AG04449 (cell line): ENCODE measurements at places on chromosomes 12 and 14.

- DNase-seq: peak; percentile 73
Measured at GRCh38 chr12:102567031-102567985, 86.9 kb upstream of the IGF1 start.

DNA sequence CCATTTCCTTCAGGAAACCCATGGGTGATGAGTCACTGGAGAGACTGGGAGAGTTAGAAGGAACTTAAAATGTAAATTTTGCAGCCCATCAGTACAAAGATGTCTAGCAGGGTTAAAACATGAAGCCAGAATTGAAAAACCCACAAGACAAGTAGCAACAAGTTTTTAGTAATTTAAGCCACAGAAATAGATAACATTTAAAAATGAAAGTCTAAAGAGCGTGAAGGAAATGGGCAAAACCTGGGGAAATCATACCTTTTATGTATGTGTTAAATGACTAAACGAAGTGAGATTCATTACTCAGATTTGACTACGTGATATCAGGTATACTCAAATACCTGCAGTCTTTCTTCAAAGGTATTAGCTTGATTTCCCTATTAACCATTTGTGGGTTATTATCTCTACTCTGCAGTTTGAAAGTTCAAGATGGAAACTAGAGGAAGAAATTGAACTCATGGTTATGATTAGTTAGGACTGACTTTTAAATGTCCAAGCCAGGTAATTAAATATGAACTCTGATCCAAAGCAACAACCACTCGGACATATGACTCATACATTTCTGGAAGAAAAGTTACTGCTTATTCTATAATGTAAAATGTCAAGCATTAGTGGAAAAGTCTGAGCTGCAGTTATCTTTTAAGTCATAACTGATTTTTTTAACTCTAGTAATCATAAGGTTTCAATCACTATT is 84.1 kb downstream of the ITPR2 start:
- DNase-seq: no peak

- no peak for DNase-seq
Measured at GRCh38 chr14:73741386-73741875, 27.2 kb upstream of the PNMA1 start.

GRCh38 chr12:50302686-50303085 is 19.4 kb upstream of the LIMA1 start:
- DNase-seq: no peak

GRCh38 chr14:24837280-24838046 is 203.5 kb upstream of the GZMB start:
- DNase-seq: no peak

DNA sequence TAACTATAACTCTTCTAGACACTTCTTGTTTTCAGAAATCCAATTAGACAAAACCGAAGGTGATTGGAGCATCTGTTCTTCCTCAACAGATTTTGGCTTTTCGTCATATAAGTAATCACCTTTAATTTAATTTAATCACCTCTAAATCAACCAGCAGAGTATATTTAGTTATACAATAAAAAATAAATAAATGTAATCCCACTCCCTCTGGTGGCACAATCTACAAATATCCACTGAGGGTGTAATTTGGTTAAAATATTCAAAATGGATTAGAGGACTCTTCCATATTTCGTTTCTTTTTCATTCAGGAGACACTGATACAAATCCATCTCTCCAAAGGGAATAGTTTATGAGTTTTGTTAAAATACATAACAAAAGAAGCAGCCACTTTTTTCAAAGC is 18.3 kb upstream of the SLC35F4 start:
- no peak for DNase-seq

GRCh38 chr12:3336606-3337311 is 154.2 kb upstream of the PRMT8 start:
- DNase-seq: no peak

DNA sequence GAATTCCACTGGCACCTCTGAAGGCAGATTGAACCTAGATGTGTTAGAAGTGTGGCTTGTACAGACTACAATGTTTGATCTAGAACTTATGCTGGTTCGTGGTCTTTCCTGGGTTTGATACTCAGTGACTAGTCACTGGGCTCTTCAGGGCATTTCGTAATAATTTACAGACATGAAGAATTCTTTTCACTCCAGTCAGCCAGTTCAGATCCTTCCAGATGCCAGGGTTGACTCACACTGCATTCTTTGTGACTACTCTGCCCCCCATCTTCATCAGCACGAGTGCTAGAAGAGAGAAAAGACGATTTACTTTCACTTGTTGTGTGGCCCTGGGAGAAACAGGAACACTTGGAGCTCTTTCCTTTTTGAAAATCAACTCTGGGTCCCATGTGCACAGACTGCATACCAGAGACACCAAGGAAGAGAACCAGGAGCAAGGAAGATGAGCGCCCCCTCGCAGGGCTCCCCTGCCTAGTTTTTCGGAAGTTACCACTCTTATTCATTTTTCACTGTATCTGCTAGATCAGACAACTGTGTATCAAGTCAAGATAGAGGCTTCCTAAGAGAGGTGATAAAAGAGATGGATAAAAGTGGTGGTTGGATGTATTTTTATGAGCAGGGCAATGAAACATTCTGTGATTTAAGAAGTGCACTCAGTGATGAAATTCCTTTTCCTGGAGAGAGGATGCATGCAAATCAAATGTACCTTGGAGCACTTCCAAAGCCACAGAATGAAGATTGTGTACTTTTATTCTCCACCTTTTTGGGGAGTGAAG is 33.5 kb upstream of the EVL start:
- peak; percentile 96 for DNase-seq

GRCh38 chr12:27246774-27247173 is 2.7 kb downstream of the STK38L start:
- DNase-seq: no peak

DNA sequence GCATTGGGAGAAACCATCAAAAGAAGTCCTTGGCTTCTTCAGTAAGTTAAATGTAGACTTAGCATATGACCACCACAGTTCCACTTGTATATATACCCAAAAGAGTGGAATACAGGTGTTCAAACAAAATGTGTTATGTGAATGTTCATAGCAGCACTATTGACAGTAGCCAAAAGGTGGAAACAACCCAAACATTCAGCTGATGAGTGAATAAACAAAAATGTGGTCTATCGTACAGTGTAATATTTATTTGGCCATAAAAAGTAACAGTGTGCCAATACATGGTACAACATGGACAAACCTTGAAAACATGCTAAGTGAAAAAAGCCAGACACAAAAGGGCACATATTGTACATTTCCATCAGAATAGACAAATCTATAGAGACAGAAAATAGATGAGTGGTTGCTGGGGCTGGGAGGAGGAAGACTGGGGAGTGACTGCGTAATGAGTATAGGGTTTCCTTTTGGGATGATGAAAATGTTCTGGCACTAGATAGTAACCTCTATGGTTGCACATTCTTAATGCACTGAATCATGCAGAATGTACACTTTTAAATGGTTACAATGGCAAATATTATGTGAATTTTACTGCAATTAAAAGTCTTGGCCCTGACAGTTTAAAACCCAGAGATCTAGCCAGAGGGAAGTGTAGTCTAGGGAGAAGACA is 5.5 kb downstream of the ERP29 start:
- peak; percentile 57 for DNase-seq

- DNase-seq: no peak
Measured at GRCh38 chr14:104513641-104514046, 65.9 kb upstream of the C14orf180 start.

DNA sequence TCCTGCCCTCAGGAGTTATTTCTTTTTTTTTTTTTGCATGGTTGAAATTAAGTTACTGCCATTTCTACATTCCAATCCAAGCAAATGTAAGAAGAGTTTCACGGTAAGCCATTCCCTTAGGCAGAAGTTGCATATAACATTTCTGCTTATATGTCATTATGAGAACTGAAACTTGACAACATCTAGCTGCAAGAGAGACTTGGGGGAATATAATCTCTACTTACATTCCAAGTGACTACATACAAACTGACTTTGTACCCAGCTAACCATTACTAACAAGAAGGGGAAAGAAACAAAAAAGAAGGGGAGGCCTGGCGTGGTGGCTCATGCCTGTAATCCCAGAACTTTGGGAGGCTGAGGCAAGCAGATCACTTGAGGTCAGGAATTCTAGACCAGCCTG is 7.3 kb upstream of the RESF1 start:
- DNase-seq: no peak

- no peak for DNase-seq
Measured at GRCh38 chr12:59895166-59895775, 299.4 kb downstream of the SLC16A7 start.

DNA sequence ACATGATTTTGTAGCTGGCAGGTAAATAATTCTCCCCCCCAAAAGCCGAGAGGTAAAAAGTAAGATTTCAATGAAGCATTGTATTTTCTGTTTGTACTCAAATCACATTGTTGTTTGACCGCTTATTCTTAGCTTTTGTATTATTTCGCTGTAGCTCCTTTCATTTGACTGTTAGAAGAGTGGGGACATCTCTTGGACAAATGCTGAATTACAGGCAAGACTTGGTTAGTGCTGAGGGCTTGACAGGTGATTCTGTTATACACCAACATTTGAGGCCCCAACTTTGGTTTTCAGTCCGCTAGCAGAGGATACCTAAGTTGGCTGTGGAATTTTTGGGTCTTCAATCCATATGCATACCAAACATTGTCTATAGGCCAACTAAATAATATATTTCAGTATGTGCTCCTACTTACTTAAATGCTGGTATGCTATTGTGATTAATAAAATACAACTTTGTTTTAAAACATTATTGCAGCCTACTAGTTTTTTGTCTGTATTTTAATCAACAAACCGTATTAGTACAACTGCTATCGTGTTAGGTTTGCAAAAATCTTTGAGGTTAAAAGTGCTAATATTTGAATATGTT is 102.2 kb downstream of the ERC1 start:
- no peak for DNase-seq

DNA sequence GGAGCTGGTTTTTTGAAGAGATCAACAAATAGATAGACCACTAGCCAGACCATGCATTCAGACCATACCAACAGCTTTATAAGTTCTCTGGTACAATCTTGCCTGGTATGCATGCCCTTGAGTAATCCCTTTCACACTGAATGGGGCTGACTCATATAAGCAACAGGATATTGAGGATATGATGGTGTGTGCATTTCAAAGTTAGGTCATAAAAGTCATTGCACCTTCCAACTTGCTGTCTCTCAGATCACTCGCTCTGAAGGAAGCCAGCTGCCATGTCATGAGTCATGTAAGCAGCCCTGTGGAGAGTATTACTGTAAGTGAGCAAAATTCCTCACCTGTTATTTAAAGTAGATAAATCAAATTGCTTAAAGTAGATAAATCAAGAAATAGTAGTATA is 45.0 kb upstream of the OR6J1 start:
- DNase-seq: peak; percentile 92

DNA sequence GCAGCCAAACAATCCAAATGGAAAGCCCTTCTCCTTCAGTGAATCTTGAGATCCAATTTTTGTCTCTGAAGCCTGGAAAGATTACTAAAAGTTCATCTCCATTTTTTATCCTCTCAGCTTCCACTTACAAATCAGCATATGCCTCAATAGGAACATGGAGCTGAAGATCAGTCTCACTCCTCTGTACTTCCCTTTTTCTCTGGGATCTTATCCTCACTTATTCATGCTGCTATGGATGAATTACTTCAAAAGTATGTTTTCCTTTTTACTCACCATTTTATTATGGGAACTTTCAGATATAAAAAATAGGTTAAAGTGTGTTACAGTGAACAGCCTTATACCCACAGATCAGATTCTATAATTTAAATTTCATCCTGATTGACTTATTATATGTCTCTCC is 14.4 kb upstream of the NTF3 start:
- peak; percentile 37 for DNase-seq

- no peak for DNase-seq
Measured at GRCh38 chr14:100487304-100487703, 99.9 kb downstream of the BEGAIN start.

GRCh38 chr12:11863988-11864387 is 206.8 kb upstream of the BCL2L14 start:
- DNase-seq: no peak

DNA sequence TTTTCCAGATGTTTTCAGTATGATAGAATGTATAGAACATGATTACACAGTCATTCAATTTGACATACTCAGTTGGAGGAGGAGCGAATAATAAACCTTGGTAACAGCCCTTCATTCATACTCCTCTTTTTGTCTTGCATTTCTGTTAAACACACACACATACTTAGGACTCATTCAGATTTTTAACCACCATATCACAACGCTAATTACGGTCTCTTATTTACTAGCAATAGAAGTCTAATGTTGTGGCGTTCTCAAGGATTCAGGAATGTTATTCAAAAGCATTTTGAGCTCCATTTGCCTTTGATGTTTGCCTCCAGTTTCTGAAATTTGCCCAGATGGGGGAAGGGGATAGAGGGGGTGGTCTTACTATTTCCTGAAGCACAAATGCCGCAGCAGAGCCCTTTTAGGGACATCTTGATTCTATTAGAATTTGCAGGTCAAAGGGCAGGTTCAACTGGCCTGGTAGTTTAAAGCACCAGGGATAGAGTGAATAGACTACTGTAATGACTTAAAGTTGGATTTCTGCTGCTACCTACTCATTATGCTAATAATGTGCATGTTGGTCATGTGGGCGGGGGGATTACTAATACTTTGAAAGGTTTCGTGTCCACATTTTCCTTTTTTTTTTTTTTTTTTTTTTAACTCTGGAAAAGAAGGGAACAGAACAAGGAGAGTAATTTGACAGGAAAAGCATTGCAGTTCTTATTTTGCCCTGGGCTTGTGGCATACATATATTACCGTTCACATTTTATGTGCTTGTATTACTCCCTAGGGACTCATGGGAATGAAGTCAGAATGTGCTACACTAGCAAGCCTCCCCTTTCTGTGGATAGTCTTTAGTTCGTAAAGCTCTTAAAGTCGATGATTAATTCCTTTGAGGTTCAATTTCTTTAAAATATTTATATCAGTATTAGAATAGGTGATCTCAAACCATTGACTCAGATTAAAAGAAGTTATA is 226.8 kb downstream of the FBXL14 start:
- no peak for DNase-seq

DNA sequence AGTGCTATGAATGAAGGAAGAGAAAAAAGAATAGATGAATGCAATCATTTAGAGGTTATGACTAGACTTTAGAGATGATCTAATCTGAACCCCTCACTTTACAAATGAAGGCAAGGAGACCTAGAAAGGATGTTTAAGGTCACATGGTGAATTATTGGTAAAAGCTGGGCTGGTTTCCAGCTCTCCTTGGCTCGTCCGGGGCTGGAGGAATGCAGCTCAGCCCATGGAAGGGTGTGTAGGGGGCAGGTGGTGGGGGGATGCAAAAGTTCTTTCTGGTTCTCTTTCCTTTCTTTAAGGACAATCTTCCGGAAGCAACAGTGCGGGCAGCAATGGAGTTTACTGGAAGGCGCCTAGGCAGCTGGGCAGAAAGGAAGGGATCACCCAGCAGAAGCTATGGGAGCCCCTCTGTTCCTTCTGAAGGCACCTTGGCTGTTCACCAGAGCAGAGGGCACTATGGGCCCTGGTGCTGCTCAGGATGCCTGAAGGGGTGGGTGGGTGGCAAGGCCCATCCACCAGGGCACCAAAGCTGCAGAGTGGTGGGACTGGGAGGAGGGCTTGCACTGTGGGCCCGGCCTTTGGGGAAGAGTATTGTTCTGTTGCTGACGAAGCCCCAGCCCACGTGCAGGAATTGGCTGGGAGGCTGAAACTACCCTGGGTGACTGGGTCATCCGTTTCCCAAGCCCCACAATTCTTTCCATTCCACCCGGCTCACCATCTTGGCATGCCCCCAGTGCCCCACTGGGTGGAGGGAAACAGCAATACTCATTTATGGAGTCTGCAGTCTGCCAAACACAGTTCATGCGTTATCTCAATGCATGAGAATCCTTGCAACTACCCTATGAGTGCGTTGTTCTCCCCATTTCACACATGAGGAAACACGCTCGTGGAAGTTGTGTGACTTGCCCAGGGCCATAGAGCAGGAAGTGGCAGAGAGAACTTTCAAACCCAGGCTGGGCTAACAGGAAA is 78.2 kb downstream of the IRF2BPL start:
- DNase-seq: no peak

GRCh38 chr12:46149079-46149464 is 119.8 kb downstream of the SLC38A1 start:
- DNase-seq: no peak
